ENCODE measurements at places on chromosomes 1 and 21. TPM values are rescaled to one million over a fixed set of nuclear protein-coding genes. Genes with fewer than 3 reads are reported as not detected.

DNA sequence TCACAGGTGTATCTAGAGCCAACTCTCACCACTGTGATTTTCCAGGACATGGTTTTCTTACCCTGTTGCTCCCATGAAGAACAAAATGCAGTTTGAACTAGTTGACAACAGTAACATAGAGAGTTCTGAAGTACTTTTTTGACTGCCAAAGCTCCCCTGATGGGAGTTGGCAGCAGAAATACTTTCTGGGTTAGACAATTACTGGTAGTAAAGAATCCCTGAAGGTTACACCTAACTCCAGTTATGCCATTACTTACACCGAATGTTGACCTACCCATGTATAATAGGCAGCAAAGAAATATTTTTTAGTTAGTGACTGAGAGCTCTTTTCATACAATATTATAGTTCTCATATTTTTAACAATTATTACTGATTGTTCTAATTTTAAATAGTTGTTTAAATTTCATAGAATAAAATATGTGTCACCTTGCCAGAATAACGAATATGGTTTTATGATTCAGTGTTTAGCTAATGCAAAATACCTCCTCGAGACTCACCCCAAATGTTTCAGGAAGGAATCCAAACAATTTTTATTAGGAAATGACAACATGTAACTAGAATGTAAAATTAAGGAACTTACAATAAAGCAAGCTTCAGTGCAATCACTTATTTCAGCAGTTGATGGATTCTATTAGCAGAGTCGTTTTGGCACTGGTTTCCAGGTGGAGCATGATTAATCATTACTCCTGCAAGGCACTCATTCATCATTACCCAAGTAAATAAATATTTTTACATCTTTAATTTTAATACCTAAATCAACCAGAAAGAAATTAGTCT, 237.6 kb downstream of the MRPL39 start:
- DNase-seq, result peak; percentile 68

DNA sequence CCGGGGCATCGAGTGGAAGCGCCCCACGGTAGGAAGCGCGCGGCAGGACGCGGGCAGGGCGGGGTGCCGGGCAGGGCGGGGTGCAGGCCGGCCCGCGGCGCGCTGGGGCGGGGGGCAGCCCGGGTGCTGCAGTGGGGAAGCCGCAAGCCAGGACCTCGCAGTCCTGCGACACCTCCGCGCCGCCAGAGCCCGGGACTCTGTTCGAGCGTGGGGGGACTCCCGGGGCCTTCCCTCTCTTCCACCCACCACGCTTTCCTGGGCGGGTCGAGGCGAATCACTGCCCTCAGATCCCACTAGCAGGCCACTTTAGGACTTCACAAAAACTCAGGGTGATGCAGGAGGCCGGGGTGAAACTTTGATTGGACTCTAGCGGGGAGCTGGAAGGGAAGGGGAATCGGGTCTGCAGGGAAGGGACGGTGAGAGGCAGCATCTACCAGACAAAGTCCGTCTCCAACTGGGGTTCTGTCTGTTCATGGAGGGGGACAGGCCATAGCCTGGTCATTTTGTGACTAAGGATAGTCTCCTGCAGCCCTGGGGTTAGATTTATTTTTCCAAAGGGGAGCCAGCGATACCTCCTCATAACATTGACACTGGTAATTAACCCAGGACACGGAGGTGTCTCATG, 623 bp downstream of the CAPN2 start:
- no peak for DNase-seq

- no peak for DNase-seq
Measured at GRCh38 chr21:30793581-30794314, 19.3 kb downstream of the KRTAP8-1 start.

GRCh38 chr1:25620211-25620610, 3.6 kb downstream of the MAN1C1 start:
- no peak for DNase-seq

DNA sequence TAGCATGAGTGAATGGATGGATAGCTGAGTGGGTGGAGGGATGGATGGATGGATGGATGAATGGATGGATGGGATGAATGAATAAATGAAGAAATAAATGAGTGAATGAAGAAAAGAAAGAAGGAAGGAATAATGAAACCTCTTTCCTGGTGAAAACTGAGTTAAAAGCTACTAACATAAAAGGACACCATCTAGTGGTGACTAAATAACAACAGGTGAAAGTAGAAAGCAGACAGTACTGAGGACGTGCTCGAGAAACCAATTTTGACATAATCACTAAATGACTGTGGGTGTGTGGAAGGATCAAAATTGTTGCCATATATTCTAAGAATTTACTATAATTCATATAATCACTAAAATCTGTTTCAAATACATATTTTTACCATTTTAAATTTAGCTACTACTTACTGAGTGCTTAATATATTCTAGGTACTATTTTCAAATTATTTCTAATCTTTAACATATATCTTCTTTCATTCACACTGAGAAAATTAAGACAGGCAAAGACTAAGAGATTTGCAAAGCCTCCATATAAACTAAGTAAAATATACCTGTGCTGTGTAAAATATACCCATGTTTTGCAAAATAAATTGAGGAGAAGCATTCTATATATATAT, 522.9 kb downstream of the LRRIQ3 start:
- no peak for DNase-seq

Gene MAP10
- 0.10 TPM for total RNA-seq

Gene UHMK1
- 105 TPM for total RNA-seq

Gene KRTAP19-3
- total RNA-seq, result not detected
